ENCODE measurements at places on chromosomes 7 and 10.

DNA sequence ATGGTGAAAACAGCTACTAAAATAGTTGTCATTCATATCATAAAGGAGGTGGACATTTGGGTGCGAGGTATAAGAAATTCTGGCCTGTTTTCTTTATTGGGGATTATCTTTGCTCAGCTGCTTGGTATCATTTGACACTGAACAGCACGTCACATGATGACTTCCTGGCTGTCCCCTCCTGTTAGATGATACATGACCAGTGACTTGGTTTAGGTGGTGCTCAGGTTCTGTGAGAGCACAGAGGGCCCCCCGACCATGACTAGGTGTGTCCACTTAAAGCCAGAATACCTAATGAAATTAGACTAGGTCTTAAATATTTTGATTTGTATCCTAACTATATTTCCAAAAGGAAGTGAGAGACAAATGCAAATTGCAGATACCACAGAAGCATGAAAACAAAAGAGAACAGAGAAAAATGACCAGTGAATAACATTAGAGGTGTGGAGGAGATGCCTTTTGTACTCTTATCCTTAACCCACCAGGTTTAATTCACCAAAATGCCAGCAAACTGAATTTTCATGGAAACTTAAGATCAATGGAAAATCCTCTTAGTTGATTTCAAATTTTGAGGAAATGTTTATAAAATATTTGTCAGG is 50.6 kb upstream of the GJD4 start:
- no peak for DNase-seq

- DNase-seq = no peak
Observed at GRCh38 chr7:45178241-45179225, 20.9 kb downstream of the RAMP3 start.

GRCh38 chr7:139681463-139681755 is 96.4 kb downstream of the HIPK2 start:
- DNase-seq = no peak

- no peak for DNase-seq
Observed at GRCh38 chr10:119503821-119504220, 38.7 kb downstream of the RGS10 start.

DNA sequence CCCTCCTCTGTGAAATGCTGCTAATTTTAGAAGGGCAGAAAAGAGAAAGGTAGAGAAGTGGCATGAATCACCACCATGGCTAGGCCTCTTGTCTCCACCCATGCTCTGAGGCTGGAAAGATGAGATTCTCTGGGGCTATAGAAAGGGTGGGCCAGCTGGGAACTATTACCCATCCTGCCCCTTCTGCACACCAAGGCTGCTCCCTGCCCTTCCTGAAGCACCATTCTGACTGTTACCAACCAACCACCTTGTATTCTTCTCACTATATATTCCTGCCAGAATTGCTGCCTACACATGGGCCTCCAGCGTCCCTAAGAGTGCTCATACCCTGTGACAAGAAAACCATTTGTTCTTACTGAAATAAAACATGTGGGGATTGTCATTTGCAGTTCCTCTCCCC is 11.4 kb upstream of the DLX6 start:
- no peak for DNase-seq

DNA sequence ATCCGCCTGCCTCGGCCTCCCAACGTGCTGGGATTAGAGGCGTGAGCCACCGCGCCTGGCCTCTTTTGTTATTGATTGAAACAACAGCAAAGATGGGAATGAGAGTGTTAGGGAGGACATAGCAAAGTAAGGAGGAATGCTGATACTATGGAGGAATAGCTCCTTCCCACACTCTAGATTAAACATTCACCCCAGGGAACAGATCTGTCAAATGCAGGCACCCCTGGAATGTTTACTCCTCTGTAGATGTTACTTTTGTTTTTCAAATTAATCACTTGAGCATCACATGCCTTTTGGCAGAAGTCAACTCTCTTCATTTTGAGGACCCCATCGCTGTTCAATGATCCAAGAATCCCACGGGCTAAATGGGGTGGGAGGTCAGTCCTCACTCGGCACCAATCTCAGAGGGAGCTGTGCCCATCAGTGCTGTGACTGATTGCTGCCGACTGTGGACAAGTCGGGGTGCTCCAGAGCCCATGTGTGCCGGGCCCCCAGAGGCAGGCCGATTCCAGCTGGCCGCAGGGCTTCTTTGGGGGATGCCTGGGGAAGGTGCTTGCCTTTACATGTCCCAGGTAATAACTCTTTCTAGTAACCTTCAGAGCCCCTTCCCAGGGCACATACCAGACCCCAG is 10.2 kb upstream of the COBL start:
- DNase-seq = no peak

DNA sequence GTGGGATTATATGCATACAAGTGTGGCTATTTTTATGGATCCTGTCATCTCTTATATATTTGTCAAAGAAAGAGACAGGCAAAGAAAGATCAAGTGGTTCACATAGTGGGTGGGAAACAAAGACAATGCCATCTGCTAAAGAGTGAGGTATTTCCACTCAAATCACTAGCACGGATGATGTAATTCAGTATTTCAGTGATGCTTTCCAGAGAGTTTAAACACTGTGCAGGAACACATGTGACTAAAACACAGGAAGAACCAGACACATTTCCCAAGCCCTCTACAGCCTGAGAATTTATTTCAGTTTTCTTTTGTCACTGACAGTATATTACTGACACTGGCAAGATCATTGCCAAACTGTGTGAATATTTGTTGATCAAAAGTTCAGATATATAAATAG is 885.7 kb upstream of the CELF2 start:
- no peak for DNase-seq

- DNase-seq = no peak
Observed at GRCh38 chr7:51090411-51090810, 226.2 kb downstream of the COBL start.

GRCh38 chr7:2954433-2954853 is 89.2 kb downstream of the CARD11 start:
- DNase-seq = no peak

- no peak for DNase-seq
Observed at GRCh38 chr10:83673316-83673715, 466.0 kb upstream of the GHITM start.

- no peak for DNase-seq
Observed at GRCh38 chr7:82410461-82410860, 33.1 kb downstream of the CACNA2D1 start.

DNA sequence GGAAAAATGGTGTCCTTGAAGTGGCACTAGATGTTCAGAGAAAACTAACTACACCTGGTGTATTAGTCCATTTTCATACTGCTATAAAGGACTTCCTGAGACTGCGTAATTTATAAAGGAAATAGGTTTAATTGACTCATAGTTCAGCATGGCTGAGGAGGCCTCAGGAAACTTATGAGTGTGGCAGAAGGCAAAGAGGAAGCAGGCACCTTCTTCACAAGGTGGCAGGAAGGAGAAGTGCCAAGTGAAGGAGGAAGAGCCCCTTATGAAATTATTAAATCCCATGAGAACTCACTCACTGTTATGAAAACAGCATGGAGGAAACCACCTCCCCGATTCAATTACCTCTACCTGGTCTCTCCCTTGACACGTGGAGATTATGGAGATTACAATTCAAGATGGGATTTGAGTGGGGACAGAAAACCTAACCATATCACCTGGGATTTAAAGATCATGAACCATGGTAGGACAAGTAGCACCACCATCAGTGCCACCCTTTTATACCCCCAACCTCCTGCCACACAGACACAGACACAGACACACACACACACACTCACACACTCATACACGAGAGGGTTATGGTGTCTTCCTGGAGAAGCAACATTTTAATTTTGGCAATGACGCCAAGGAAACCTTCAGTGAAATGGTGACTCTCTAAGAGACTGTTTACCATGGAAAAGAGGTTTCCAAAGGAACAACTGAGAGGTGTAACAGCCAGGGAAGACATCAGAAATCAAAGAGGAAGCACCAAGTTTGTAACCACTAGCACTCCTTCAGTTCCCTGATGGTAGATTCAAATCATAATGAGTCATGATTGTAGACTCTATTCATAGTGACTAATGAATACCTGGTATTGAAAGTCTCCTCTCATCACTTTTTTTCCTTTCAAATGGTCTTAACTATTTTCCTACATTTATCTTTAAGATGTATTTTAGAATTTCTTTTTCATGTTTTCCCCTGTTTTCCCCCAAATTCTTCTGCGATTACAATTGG is 41.8 kb upstream of the WNT16 start:
- no peak for DNase-seq

DNA sequence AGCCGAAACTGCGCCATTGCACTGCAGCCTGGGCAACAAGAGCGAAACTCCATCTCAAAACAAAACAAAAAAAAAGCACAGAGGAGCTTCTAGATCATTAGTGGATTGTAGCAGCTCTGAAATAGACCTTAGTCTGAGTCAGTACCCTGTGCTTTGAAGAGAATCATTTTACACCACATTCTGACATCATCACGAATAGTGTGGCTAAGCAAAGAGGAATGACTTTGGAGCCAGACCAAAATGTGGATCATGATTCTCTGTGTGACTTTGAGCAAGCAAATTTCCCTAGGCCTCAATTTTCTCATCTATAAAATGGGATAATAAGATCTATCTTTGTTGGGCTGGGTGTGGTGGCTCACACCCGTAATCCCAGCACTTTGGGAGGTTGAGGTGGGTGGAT is 618.9 kb downstream of the CALN1 start:
- DNase-seq = no peak

All from NCI-H446 (cell line).